ENCODE measurements at places on chromosomes 16 and 17. TPM values are rescaled to one million over a fixed set of nuclear protein-coding genes. Genes with fewer than 3 reads are reported as not detected.

GRCh38 chr17:4165301-4166010 lies 22.5 kb downstream of the CYB5D2 start:
- DNase-seq: no peak

DNA sequence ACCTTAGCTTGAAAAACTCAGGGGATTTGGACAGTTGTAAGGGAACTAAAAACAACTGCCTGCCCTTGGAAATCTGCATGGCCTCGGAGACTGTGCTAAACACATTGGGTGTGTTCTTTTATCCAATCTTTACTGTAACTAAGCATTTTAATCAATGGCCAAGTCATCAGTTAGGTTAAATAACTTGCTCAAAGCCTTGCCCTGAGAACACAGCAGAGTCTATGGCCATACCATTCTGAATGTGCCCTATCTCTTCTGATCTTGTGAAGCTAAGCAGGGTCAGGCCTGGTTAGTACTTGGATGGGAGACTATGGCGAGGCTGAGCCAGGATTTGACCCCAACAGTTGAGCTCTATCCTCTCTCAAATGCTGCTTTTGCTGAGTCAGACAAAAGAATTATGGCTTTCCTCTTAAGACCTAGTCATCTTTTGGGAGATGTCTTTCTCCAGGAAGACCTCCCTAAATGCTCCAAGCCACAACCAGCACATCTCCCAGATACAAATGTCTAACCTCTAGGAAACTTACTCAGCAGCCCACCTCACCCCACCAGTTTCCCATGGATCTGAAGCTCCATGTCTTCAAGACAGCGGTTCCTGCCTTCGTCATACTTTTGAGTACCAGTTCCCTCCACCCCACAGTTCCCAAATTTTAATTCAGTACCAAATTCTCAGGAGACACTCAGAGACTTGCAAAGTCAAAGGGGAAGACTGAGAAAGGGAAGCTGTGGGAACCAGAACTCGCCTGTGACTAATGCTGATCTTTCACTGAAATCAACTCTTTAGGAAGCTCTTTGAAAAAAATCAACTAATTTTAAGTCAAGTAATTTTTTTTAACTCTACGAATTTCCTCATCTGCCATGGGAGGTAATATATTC lies 336.1 kb downstream of the MAF start:
- no peak for DNase-seq

DNA sequence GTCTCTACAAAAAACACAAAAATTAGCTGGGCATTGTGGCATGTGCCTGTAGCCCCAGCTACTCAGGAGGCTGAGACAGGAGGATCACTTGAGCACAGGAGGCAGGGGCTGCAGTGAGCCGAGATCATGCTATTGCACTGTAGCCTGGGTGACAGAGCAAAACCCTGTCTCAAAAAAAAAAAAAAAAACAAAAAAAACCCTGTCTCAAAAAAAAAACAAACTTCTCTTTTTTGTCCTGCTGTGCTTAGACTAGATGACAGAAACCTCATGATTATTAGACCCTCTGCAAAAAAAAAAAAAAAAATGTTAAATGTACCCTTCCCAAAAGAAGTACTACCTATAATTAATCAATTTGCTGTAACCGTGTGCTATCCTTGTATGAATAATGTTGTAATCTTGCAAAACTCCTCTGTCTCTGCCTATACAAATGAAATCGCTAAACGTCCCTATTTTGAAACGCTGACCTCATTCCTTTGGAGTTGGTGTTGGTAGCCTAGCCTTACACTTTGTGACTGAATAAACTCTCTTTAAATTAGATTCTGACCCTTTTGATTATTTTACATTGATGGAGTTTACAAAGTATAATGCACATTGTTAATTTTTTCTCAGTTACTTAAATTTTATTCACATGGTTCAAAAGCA lies 13.6 kb upstream of the DHRS7B start:
- DNase-seq: no peak

GRCh38 chr17:37744633-37744927 lies 279 bp downstream of the HNF1B start:
- DNase-seq: no peak

DNA sequence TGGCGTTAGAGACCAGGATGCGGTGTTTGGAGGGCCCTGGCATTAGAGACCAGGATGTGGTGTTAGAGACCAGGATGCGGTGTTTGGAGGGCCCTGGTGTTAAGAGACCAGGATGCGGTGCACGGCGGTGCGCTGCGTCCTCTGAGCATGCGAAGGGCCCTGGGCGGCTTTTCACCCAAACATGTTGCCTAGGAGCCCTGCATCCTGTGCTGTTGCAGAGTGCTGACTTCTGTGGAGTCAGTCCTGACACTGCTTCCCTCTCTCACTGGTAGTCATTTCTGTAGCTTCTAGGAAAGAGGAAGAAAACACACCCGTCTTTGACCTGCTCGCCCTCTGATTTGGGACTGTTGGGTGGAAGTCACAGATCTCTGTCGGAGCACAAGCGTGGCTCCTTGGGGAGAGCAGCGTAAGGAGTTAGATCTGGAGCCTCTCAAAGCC lies 141.2 kb downstream of the LAT start:
- no peak for DNase-seq

GRCh38 chr16:90020260-90020837 lies 1.1 kb upstream of the DBNDD1 start:
- no peak for DNase-seq

DNA sequence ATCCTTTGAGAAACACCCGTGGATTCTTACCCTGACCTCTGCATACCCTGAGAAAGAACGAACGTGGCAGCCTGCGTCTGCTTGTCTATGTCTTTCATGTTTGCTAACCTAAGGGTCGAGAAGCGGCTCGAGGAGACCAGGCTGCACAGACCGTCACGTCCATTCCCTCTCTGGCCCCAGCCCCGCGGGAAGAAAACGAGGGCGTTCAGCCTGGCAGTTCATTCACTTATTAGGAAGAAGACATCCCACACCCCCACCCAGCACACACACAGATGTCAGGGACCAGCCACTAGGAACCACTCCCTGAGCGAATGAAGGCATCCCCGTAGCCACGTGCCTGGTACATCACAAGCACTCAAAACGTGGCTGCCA lies 655 bp upstream of the MTHFSD start:
- DNase-seq: no peak

- DNase-seq: no peak
Measured at GRCh38 chr17:83062011-83062817, 17.2 kb upstream of the METRNL start.

DNA sequence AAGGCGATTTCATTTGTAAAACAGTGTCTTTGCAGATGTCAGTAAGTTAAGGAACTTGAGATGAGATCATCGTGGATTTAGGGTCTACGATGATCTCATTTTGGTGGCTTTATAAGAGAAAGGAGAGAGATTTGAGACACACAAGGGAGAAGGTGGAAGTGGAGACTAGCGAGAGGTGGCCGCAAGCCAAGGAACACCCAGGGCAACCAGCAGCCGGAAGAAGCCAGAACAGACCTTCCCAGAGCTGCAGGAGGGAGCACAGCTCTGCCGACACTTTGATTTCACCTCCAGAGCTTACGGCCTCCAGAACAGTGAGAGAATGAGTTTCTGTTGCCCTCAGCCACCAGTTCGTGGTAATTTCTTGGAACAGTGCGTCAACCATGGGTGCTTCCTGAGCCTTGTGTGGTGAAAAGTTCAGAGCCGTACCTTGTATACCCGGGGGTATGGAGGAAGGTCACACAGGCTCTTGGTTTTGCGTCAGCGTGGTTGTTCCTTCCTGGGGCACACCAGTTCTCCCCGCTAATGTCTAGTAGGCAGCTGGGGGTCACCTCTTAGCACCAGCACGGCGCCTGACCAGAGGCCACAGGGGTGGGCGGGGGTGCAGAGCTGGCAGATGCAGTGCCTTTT lies 12.9 kb upstream of the SEC14L1 start:
- no peak for DNase-seq

- no peak for DNase-seq
Measured at GRCh38 chr16:75760018-75760519, 33.8 kb upstream of the CPHXL start.

GRCh38 chr17:55818451-55819375 lies 67.9 kb downstream of the PCTP start:
- no peak for DNase-seq

GRCh38 chr16:78362524-78363135 lies 263.2 kb downstream of the WWOX start:
- no peak for DNase-seq

GRCh38 chr16:9900576-9900975 lies 281.7 kb downstream of the GRIN2A start:
- DNase-seq: no peak

DNA sequence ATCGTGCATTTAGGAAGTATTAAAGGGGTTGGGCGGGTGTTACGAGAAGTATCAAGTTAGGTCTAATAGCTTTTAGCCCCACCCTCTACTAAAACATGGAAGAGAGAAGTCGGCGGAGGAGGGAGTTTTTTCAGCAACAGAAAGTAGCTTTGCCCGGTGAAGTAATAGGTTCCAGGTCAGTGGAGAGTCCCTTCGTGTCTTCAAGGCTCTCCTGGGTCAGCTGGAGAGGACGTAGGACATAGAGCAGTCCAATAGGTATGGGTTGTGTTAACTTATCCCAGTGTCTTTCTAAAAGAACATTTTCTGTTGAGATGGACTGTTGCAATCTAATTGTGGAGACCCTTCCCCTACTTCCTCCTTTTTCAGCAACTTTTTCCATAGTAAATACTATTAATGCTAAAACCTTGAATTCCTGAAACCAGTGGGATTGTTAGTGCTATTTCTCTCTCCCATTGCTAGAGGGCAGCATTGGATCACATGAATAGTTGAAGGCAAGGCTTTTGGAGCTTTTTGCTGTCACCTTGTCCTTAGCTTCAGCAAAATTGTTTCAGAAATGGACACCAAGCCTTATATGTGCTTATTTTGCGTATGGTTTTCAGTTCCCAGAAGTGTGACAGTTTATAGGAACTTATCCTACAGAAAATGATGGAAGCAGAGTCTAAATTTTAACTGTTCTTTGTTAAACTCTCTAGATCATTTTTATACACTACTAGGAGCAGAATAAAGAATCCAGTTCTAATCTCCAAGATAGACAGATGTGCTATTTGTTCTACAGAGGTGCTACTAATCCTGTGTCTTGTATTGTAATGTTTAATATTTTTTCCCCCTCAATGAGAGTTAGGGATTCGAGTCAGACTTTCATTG lies 38.4 kb downstream of the UTP18 start:
- DNase-seq: no peak

DNA sequence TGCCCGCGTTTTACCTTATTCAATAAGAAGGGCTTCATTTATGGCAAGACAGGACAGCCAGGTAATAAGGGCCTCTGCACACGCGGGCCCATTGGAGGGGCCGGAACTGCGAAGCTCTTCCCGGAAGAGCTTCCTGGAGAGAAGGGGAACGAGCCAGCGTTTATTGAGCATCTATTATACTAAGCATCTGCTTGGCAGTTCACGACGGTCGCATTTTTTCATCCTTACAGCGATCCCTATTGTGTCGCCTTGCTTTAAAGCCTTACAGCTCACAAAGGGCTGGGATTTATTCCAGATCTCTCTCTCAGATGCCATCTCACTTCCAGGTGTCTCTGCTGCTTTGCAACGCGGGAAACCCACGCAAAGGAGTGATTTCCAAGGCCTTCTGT lies 546 bp downstream of the ZPBP2 start:
- DNase-seq: no peak

DNA sequence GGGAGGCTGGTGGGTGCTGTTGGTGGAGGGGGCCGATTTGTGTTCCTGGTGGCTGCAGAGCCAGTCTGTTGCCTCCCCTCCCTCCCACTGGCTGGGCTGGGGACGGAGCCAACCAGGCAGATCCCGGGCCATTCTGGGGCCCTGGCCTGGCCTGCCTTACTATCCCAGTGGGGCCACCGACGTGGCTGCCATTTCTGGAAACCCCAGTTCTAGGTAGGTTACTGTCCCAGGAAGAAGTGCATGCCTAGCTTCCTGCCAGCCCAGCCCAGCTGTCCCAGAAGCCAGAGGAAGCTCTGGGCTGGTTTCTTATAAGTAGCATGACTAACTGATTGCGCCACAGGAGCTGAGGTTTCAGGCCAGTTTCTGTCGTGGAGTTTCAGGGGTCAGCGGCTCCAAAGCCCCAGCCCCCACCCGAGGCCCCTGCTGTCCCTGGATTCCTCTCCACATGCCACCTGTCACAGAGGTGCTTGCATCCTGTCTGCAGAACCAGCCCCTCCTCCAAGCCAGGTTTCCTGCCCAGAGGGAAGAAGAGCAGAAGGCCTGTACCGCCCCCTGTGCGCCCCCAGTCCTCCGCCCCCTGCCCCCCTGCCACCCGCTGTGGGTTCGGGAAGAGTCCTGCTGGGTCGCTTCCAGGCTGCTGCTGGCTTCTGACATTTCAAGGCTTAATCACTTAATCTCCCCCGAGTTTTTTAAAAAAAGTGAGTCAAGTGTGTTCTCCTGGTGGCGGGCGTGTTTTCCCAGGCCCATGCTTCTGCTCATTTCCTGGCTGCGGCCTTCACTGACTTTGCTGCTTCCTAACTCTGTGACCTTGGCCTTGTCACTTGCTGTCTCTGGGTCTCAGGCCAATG lies 13.2 kb downstream of the IL4R start:
- peak; percentile 74 for DNase-seq

GRCh38 chr16:86966777-86967176 lies 350.4 kb downstream of the C16orf95 start:
- DNase-seq: no peak

DNA sequence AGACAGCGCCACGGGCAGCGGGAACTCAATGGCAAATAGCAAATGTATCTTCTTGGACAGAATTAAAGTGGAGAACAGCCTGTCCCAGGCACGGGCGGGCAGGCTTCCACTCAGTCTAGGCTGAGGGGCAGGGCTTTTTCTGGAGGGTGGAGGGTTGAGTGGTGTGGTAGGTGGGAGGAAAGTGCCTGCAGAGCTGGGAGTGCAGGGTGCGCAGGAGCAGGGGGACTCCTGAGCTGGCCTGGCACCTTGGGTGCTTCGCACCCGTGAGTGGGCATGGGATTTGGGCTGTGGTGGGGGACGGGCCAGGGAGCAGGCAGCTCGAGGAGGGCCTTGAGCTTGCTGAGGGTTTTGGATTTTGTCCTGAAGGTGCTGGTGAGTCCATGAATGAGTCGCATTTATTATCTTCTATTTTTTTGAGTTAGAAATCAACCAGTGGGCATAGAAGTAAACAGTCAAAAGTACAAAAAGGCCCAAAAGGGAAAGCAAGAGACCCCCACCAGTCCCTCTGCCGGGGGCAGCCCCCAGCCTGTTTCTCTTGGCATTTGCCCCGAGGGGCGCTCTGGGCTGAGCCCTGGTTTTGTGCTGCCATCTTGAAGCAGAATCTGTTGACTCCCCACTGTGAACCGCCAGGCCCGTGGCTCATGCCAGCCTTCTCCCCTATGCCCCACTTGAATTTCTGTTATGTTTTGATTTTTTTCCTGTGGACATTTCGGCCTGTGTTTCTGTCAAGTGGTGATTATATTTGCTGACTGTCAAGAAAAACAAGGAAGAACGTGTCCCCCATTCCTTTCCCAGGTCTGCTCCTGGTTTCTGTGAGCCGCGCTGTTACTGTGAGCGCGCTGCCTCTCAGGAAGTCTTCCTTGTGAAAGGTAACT lies 8.2 kb downstream of the ADORA2B start:
- DNase-seq: no peak

Gene NPIPB13
- 4.7 TPM for total RNA-seq

Gene PRPSAP2
- total RNA-seq: 14.9 TPM

Gene GPR179
- not detected for total RNA-seq

Gene SLC5A2
- not detected for total RNA-seq

Gene TRPV2
- 23.7 TPM for total RNA-seq

Gene CSNK1D
- 54.7 TPM for total RNA-seq

Gene TMED6
- not detected for total RNA-seq

Gene SBK1
- total RNA-seq: 0.09 TPM
